ENCODE measurements at places on chromosomes 7 and 10. TPM values are rescaled to one million over a fixed set of nuclear protein-coding genes. Genes with fewer than 3 reads are reported as not detected.

OPN1SW gene
- total RNA-seq: not detected

EDRF1 gene
- total RNA-seq: 14.5 TPM

DGKI gene
- 1.4 TPM for total RNA-seq

NCF1 gene
- total RNA-seq: not detected

HPSE2 gene
- not detected for total RNA-seq

RAMP3 gene
- not detected for total RNA-seq

ITPRID1 gene
- not detected for total RNA-seq

WDR86 gene
- total RNA-seq: 1.1 TPM

ADAMTS14 gene
- 1.5 TPM for total RNA-seq

CHAT gene
- not detected for total RNA-seq

GRID2IP gene
- total RNA-seq: not detected

ENO4 gene
- total RNA-seq: 0.35 TPM

PODXL gene
- total RNA-seq: 2.6 TPM

BTBD16 gene
- not detected for total RNA-seq

ZSCAN21 gene
- total RNA-seq: 8.2 TPM

GPR37 gene
- 0.30 TPM for total RNA-seq

RNLS gene
- total RNA-seq: 6.7 TPM

ADAM8 gene
- total RNA-seq: 0.60 TPM

PLAU gene
- 16.5 TPM for total RNA-seq

STOX1 gene
- total RNA-seq: 0.12 TPM

MSS51 gene
- total RNA-seq: 0.60 TPM

PTCD1 gene
- total RNA-seq: 5.1 TPM

NCAPG2 gene
- total RNA-seq: 10.2 TPM

CCL24 gene
- not detected for total RNA-seq

RTKN2 gene
- total RNA-seq: 0.23 TPM

GCK gene
- 1.6 TPM for total RNA-seq

HGF gene
- total RNA-seq: 19.5 TPM

FAM25A gene
- total RNA-seq: not detected
